Endothelial cell of umbilical vein (primary cell): ENCODE measurements at places on chromosomes 13 and 19. TPM values are rescaled to one million over a fixed set of nuclear protein-coding genes. Genes with fewer than 3 reads are reported as not detected.

GRCh38 chr13:96822895-96823294 is 171.4 kb downstream of the OXGR1 start:
- DNase-seq, result peak; percentile 9

GRCh38 chr13:72959643-72960042 is 99.2 kb upstream of the KLF5 start:
- peak; percentile 54 for DNase-seq

Gene MCEMP1
- total RNA-seq, result not detected in 2 replicates

Gene REEP6
- 1.5 and 1.8 TPM in 2 replicates for total RNA-seq

Gene DAND5
- 0.20 and 0.28 TPM in 2 replicates for total RNA-seq

- DNase-seq, result no peak
Observed at GRCh38 chr13:111422348-111422747, 101.9 kb downstream of the TEX29 start.
